ENCODE measurements at places on chromosomes 16 and 17.

- no peak for DNase-seq
These were observed 822.0 kb downstream of the KCNJ18 start for GRCh38 chr17:22514315-22514714.

GRCh38 chr17:51000835-51001638, 119.6 kb downstream of the SPAG9 start:
- peak; percentile 78 for DNase-seq

DNA sequence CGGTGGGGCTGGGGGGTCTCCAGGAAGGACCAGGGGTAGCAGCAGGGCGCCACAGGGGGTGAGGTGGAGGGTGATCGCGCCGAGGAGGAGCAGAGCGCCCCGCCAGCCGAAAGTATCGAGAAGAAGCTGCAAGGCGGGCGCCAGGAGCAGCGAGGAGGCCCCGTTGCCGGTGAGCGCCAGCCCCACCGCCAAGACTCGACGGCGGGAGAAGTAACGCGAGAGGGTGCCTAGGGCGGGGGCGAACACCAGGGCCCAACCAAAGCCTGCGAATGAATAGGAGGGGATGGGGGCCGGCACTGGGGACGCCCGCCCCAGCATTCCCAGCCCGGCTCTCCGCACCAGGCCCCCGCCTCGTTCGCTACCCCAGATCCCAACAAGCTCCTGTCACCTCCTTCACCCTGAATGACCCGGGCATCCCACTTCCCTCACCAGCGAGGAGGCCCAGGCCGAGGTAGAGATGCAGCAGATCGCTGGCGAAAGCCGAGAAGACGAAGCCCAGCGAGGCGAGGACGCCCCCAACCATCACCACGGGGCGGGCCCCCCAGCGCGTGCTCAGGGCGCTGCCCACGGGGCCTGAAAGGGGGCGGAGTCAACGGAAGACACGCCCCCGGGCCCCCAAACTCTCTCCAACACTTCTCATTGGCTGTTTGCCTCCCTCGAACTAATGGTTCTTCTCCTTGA, 1.3 kb downstream of the SLC16A11 start:
- no peak for DNase-seq

DNA sequence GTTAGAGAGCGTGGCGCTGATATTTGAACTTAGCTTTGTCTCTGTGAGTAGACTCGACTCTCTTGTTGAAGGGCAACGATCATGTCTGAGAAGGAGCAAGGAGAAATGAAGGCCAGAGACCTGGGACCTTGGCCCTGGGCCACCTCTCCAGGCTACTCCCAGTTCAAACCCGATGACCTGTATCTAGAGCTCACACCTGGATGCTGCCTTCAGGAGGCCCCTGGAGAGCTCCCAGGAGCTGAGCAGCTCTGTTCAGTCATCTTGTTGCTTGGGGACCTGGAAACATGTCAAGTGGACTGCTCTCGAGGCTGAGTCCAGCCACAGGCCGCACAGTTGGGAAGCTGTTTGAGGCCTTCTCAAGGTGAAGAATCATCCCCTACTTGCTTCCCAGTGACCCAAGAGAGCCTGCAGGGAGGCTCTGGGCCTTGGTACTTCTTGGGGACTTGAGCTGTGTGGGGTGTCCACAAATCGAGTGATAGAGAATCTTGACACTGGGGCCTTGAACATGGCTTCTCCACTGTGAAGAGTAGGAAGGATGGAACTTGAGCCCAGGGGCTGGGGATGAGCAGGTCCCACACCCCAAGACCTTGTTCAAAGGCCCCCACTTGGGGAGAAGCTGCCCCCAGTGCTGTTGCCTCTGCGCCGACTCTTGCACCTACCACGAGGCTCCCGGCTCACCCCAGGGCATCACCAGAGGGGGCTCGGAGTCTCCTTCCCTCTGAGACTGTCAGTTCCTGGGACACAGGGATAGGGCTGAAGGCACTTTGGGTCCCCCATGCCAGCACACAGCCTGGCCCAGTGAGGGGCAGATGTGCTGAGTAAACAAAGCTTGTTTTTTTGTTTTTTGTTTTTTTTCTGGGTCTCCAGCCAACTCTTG, 112.1 kb downstream of the IRX5 start:
- no peak for DNase-seq

DNA sequence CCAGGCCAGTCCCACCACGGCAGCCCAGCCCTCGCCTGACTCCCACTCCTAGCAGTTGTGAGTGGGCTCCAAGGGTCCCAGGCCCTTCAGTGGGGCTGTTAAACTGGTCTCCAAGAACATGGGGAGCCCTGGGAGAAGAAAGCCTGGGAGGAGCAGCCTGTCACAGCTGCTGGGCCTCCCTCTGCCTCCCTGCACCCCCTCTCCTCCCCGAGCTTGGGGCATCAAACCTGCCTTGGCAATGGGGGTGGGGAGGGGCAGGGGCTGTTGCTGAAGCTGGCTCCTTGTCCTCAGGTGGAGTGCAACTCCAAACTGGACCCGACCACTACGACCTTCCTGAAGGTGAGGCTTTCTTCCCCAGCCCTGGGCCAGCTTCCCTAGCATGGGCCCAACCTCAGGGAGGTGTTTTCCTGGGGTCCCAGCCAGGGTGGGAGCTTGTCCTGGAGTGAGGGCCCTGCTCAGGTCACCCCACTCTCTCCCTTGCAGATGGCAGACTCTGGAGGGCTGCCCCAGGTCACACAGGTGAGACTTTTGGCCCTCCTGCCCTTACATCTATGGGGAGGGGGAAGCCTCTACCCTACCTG, 6.6 kb upstream of the SETD6 start:
- no peak for DNase-seq

GRCh38 chr17:37273409-37274051, 102.3 kb upstream of the C17orf78 start:
- peak; percentile 53 for DNase-seq

DNA sequence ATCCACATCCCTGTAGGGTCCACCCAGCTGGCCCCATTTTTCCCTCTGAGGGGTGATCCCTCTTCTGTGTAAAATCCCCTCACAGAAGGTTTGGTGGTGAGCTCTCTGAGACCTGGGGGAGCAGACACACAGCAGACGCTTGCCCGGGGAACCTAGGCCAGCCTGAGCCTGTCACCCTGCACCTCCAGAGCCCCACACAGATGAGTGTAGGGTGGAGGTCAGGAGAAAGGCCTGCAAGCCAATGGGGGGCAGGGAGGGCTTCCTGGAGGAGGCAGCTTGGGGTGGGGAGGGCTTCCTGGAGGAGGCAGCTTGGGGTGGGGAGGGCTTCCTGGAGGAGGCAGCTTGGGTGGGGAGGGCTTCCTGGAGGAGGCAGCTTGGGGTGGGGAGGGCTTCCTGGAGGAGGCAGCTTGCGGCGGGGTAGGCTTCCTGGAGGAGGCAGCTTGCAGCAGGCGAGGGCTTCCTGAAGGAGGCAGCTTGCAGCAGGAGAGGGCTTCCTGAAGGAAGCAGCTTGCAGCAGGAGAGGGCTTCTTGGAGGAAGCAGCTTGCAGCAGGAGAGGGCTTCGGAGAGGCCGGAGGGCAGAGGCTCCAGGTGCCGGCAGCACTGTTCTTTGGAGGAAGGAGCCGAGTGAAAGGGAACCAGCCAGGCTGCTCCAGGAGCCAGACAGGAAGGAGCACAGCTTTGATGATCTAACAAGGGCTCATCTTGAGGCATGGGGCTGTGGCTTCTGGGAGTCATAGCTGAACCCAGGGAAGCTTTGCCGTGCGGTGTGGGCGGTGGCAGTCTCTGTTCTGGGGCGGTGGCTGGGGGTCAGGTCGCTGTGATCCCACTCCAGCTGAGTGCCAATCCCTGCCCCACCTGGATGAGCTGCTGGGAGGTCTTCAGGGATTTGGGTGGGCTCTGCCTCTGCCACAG, 83.7 kb upstream of the ZNF469 start:
- peak; percentile 75 for DNase-seq

GRCh38 chr16:70522216-70523075, 908 bp downstream of the COG4 start:
- DNase-seq: no peak

- DNase-seq: peak; percentile 2
These were observed 108.5 kb upstream of the CCL2 start for GRCh38 chr17:34146440-34147043.

- no peak for DNase-seq
These were observed 37.2 kb downstream of the GNAO1 start for GRCh38 chr16:56228476-56228875.

DNA sequence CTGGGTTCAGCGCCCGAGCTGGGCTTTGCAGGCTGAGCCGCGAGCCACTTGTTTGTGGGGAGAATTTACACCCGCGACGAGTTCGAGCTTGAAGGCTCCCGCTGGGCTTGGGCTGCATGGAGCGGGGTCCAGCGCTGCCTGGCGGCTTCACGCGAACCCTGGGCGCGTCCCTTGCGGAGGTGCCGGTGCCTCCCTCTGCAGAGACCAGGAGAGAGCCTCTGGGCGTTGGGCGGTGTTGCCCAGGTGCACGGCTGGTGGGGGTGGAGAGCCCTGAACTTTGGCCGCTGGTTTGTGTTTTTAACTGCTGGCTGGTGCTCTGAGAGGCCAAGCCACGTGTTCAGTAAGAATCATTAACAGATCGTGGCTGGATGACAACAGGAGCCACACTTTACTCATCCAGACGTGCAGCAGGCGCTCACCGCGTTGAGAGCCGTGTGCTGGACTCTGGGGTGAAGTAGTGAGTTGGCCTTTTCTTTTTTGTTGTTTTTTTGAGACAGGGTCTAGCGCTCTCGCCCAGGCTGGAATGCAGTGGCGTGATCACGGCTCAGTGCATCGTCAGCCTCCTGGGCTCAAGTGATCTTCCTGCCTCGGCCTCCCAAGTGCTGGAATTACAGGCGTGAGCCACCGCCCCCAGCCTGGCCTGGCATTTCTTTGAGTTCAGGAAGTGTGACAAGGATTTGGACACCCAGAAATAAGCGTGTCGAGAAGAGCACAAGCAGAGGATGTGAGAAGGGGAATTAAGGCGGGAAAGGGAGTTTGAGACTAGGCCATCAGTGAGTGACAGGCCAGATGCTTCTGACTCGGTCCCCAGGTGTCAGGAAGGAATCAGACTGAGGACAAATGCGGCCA, 827 bp downstream of the CDK10 start:
- DNase-seq: peak; percentile 66

GRCh38 chr17:80804466-80804865, 187.2 kb upstream of the CHMP6 start:
- DNase-seq: no peak

GRCh38 chr16:79972053-79972704, 371.6 kb upstream of the MAF start:
- DNase-seq: peak; percentile 2

Measured in fibroblast of mammary gland (primary cell).